ENCODE measurements at places on chromosomes 4 and X.

DNA sequence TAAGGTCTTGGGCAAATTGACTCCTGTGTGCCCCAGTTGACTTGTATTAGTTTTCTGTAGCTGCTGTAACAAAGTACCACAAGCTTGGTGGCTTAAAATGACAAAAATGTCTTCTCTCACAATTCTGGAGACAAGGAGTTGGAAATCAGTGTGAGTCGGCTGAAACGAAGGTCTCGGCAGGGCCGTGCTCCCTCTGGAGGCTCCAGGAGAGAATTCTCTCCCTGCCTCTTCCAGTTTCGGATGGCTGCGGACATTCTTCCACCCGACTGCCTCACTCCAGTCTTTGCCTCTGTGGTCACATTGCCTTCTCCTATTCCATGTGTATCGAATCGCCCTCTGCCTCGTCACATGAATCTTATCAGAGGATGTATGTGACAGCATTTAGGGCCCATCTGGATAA is 66.0 kb upstream of the PHOX2B start:
- DNase-seq = no peak

GRCh38 chrX:124413244-124413643 is 66.9 kb downstream of the SH2D1A start:
- DNase-seq = no peak

DNA sequence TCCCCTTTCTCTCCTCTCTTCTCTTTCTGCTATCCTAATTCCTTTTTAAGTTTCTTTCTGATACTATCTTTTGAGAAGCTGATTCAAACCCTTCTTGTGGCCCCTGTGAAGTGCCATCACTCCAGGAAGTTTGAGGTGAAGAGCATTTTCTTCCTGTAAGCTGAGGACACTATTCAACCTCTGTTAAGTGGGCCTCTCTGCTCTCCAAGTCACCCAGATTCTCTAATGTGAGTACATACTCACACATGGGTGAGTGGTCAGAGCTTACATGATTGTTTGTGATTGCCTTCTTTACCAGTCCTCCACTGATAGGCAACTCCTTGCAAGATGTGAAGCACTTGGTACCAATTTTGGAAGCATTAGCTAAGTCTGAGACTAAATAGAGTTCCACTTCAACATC is 18.4 kb upstream of the SMIM10L2A start:
- no peak for DNase-seq

- DNase-seq = no peak
Observed at GRCh38 chrX:132491191-132491590, 2.4 kb upstream of the MBNL3 start.

DNA sequence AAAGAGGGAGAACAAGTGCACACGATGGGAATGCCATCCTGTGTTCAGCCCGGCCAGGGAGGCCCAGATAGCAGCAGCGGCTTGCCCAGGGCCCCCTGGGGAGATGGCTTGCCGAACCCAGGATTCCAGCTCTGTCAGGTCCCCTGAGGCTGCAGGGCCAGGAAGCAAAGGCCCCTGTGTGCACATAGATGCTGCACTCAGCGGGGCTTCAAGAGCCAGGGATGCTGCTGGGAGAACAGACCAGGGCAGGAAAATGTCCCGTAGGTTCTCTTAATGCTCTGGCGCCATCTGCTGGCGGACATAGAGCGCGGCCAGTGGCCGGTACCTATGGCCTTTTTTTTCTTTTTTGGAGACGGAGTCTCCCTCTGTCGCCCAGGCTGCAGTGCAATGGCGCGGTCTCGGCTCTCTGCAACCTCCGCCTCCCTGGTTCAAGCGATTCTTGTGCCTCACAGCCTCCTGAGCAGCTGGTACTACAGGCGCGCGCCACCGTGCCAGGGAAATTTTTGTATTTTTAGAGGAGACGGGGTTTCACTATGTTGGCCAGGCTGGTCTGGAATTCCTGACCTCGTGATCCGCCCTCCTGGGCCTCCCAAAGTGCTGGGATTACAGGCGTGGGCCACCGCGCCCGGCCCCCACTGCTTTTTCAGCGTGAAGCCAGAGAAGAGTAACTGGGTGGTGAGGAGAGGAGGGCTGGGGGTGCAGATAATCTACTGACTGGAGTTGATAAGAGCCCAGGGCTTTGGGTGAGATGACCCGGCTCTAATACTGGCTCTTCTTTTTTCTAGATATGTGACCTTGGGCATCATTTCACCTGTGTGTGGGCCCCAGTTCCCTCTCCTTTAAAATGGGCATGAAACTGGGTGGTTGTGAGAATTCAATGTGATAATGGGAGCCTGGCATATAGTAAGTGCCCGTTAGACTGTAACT is 22.5 kb downstream of the MED28 start:
- peak; percentile 75 for DNase-seq

GRCh38 chr4:22941688-22942375 is 249.1 kb downstream of the GBA3 start:
- no peak for DNase-seq

- DNase-seq = no peak
Observed at GRCh38 chr4:45350438-45350837, 624.1 kb upstream of the GNPDA2 start.

- DNase-seq = no peak
Observed at GRCh38 chr4:141467225-141467624, 169.2 kb upstream of the IL15 start.

- DNase-seq = no peak
Observed at GRCh38 chr4:72094059-72094797, 62.4 kb downstream of the NPFFR2 start.
